ENCODE measurements at places on chromosomes 16 and 17. TPM values are rescaled to one million over a fixed set of nuclear protein-coding genes. Genes with fewer than 3 reads are reported as not detected.

DNA sequence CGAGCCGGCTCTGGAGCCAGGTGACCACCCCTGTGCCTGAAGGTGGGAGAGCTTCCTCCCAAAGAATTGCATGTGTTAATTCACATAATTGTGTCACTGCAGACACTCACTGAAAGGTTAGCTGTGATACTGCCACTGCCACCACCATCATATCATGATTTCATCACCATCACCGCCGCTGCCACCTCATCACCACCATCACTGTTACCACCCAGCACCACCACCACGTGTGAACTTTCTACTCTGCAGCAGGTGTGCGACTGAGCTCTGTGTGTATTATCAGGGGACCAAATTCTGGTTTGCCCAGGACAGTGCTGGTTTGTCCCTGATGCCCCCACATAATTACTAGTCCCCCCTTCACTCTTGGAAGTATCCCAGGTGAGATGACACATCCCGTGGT, 15.2 kb downstream of the BCAR1 start:
- DNase-seq, result no peak

The PSMC3IP gene
- polyA plus RNA-seq, result 16.0 TPM

- DNase-seq, result no peak
Observed at GRCh38 chr17:2517539-2517938, 5.9 kb upstream of the METTL16 start.

GRCh38 chr16:15533386-15533785, 99.0 kb downstream of the BMERB1 start:
- DNase-seq, result no peak

DNA sequence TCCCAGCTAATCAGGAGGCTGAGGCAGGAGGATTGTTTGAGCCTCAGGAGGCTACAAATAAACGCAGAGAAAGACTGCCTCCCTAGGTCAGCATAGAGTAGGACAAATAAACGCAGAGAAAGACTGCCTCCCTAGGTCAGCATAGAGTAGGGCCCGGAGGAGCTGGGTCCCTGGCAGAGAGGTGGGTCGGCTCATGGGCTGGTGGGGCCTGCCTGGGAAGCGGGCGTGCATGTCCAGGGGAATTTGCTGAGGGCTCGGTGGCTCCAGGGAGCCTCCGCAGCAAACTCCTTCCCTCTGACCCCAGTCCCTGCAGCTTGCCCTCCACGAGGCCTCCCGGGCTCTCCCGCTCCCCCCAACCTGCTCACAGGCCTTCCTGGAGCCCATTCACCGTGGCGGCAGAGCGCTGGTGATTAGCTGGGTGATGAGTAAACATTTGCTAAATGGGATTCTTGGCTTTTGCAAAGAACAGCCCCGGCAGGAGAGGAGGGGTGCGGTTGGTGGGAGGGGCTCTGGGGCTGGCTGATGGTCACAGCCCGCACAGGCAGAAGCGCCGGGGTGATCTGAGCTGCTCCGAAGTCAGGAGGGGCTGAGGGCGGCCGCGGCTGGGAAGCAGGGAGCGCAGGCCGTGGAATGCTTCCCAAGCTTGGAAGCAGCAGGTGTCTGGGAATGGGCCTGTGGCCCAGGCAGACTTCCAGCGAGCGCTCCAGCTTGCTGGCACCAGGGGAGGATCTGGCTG, 93.1 kb downstream of the RTN4RL1 start:
- DNase-seq, result peak; percentile 50

- DNase-seq, result no peak
Observed at GRCh38 chr16:50731130-50731988, 10.5 kb upstream of the CYLD start.
